ENCODE measurements at places on chromosomes 5 and 9. TPM values are rescaled to one million over a fixed set of nuclear protein-coding genes. Genes with fewer than 3 reads are reported as not detected.

DNA sequence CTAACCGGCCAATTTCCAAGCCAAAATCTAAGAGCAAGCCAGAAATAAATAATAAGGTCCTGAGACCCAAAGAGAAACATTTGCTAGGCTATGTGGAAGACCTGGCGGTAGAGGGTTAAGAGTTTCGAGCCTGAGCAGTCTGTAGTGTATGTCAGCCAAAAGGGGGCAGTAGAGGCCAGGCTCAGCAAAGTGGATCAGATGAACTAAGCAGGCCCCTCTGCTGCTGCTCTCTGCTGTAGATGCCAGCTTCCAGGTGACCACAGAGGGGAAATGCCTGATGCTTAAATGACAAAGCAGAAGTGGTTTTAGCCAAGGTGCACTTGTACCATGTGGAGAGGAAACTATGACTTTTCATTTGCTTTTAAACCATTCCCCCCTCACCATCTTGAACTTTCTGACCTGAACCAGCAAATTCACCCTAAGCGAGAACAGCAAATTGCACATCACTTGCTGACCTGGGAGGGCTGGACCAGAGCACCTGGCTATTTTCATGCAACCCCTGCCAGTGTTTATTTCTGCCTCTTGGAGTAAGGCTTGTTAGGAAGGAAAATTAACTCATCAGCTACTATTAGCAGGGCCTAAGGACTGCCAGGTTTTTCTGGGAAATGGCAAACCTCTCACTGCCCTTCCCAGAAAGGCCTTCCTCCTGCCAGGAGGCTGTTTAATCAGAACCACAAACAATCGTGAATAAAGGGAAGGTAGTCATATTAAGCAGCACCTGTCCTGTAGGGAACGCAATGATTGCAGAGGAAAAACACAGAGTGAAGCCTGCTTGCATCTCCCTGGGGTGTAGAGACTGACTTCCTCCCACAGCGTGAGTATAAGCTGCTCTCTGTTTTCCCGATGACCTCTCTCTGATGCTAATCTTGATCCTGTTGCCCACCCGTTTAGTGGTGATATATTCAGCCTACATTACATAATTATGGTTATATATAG, 818.2 kb downstream of the TLR4 start:
- DNase-seq, result peak; percentile 13

DNA sequence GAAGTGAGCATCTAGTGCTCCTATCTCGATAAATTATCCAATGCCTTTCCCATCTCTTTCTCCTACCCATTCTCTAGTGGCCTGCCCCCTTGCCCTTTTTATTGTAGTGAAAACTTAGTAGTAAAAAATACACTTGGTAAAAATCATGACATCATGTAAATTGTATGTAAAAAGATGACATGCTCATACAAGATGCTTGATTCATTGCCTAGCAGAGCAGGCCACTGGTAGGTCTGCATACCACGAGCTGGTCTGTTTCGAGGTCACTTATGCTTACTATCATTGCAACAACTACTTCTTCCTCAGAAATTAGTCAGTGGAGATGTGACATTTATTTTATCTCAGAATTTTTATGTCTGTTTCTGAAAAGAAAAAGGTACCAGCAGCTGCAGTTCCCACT, 177.3 kb downstream of the C9orf152 start:
- DNase-seq, result peak; percentile 63

GRCh38 chr9:97072285-97072776, 33.4 kb upstream of the CTSV start:
- DNase-seq, result no peak

DNA sequence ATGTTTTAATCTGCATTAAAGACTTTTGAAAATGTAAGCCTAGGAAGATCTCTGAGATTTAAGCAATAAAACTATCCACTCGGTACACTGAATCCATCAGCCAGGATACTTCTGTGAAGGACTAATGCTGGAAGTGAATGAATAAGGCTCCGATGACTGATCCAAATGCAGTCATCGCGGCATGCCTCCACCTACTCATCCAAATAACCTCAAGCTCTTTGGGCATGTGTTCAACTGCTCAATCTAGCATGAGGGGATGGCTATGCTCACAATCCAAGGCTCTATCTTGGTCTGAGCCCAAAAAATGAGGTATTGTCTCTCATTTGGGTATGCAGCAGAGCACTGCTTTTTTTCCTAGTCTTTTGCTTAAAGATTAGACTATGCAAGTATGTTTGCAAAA, 19.2 kb downstream of the MARCHF3 start:
- DNase-seq, result no peak

DNA sequence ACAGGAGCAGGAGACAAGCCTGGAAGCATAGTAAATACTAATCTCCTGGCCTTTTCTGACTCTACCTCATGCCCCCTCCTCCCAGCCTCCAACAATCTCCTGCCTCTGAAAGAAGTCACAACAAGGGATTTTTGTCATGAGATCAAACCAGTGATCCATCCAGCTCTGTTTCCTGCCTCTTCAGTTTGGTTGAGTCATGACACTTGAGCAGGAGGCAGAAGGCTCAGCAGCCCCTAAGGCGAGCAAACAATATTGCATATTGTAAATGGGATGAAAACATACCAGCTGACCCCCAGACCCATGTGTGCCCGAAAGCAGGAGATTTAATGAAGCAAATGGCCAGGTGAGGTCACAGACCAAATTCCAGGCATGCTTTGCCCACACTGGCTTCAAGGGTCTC, 272.8 kb downstream of the GAS1 start:
- no peak for DNase-seq

The FGF18 gene
- 0.03 TPM for polyA plus RNA-seq

The RNF208 gene
- polyA plus RNA-seq, result not detected

The TMEM38B gene
- polyA plus RNA-seq, result 9.8 TPM

Data from keratinocyte (primary cell).